ENCODE measurements at places on chromosomes 2 and 18.

GRCh38 chr2:23524261-23524706 lies 139.3 kb downstream of the KLHL29 start:
- no peak for DNase-seq

DNA sequence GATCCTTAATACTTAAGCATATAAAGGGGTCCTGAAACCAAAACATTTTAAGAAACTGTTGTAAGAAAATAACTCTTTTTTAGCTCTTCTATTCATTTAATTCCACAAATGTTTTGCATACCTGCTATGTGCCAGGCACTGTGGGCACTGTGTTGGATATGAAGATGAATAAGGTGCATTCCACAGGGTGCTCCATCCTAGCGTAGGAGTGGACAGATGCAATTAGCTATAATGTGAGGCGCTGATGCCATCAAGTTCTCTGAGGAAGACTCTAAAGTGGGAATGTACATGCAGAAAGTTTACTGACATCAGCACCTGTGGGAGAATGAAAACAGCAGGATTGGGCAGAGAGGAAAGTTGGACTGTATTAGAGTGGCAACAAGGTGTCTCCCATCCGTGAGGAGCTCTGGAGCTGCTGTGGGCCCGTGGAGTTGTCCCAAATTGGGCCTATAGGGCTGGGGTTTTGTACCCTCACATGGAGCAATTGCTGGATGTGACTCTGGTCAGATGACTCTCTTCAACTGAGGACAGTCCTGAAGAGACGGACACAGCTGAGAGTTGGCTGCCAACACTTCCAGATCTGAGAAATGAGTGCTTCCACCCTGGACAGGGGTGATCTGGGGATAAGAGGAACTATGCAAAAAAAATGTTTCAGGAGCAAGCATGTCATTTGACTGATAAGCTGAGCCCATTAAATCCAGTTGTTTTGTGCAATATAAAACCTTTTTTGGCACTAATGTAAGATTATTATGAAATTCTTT lies 22.3 kb downstream of the CD8A start:
- DNase-seq: no peak

DNA sequence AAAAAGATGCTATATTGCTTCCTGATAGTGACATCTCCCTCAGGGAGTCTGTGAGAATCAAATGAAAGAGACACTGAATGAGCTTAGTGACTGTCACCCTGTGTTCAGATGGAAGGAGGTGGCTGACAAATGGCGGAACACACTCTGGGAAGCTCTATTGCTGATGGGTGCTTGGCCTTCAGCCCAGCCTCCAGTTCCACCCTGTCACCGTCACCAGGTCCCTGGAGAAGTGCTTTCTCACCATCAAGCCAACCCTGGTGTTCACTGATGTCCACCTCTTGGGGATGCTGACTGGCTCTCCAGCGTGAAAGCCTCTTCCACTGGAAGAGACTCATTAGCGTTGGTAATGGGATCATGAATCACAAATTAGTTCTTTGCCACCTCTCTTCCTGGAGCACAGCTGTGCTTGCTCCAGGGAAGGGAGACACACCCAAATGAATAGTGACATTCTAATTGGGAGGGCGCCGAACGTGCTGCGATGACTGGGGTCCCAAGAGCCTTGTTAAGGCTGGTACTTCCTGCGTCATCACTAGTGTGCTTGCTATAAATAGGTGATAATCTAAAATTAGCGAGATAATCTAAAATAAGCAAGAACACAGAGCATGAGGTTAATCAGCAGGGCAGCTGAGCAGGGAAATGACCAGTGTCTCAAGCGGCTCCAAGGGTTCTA lies 154.0 kb downstream of the CLIP4 start:
- no peak for DNase-seq

DNA sequence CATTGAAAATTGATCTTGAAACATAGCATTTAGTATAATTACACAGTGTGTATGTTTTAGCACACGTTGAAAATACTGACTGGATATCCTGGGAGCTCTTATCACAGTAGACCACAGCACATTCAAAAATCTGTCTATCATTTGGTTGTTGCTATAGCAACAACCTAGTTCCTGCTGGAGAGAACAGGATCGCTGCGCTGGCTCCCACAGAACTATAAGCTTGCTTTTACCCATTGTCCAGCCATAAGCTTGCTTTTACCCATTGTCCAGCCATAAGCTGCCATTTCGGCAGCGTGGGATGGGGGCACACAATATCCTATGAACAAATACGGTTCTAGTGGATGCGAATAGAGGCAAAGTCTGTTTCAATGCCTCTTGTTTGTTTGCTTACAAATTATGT lies 70.4 kb upstream of the ST6GAL2 start:
- DNase-seq: no peak

DNA sequence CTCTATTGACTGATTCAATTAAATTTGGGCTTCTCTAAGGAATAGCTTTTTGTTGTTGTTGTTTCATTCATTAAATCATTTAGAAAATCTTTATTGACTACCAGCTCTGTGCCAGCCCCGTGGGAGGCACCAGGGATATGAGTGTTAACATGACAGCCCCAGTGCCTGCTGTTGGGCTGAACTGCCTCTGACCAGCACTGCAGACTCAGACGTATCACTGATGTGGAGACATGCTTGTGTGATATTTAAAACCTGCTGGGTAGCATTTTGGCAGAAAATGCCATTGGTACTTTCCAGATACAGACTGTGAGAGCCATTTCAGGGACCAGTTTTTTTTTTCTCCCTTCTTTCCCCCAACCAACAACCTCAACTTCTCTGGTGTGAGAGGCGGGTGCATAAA lies 38.6 kb upstream of the KCNF1 start:
- DNase-seq: no peak

DNA sequence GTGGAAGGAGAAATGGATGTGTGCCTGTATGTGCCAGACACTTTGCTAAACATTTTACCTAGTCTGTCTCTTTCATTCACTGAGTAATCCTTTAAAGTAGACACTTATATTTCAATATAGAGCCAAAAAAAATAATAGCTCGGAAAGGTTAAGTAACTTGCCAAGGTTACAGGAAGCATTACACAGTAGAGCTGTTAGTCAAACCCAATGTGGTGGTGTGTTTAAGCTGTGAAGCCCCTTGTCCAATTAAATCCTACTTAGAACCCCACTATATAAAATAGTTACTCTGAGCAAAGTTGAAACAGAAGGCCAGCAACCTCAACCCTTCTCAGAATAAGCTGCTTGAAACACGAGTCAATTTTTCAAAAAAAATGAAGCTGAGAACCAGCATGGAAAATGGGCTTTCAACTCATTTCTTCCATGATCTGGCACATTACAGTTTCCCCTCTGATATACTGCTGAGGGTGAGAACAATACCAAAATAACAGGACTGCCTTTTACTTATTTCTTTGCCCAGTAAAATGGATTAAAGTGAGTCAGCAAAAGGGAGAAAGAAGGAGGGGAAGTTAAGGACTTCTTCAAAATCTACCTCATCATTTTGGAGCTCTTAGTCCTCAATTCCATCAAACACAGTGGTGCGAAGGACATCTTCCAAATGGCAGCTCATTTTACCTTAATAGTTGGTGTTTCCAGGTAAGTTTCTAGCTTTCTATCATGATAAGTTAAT lies 7.9 kb downstream of the RDH14 start:
- DNase-seq: no peak

- DNase-seq: no peak
These were observed 310.4 kb downstream of the MTX2 start for GRCh38 chr2:176579608-176580007.

GRCh38 chr18:54479365-54479764 lies 111.7 kb upstream of the DYNAP start:
- DNase-seq: no peak

DNA sequence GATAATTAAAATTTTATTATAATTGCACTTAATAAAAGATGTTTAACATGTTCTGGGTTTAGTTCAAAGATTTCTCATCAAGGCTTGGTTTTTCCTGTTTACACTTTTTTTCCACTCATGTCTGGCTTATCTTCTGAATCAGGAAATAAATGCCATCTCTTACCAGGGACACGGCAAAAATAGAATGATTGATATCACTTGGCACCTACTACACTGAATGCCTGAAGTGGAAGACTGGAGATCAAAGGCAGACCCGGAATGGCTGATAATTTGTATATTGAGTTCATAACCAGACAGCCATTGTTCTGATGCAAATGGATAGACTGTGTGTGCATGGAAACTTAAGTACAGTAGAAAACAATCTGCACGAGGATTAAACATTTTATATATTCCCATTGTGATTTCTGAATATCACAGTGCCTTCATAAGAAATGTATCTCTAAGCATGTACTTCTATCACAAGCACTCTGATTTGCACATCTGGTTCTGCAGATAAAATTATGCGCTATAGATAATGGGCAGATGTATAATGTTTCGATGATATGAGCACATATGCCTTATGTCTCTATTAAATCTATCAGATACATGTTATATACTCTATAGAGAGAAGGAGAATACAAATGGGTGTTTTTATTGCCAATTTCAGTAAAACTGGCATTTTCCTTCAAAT lies 304.8 kb downstream of the RND3 start:
- no peak for DNase-seq

Data from stimulated activated CD4-positive, alpha-beta T cell treated with anti-CD3 and anti-CD28 coated beads, Interleukin-4, amount 100 ng/mL, for 1 hour (primary cell).